ENCODE measurements at places on chromosomes 2 and 18. TPM values are rescaled to one million over a fixed set of nuclear protein-coding genes. Genes with fewer than 3 reads are reported as not detected.

Gene RESP18
- not detected for total RNA-seq

DNA sequence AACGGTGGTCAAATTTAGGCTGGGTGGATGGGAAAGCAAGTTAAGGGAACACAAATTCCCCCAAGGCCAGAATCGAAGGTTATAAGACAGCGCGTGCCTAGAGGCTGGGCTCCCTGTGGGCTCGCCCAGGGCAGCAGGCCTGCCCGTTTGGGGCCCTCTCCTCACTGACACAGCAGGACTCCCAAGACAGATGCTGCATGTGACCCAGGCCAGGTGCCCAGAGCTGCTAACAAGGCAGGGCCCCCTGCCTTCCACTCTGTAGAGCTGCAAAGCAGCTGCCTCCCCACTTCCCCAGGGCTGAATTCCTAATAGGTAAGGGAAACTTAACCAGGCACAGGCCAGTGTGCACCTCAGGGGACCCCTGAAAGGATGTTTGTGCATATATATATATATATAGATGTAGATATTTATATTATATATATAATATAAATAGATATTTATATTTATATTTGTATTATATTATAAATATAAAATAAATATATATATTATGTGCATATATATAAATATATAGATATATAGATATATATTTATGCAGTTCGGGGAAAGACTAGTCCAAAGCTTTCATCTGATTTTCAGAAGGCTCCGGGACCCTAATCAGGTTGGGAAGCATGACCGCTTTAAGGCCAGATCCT lies 43.7 kb downstream of the TMEM37 start:
- no peak for DNase-seq

DNA sequence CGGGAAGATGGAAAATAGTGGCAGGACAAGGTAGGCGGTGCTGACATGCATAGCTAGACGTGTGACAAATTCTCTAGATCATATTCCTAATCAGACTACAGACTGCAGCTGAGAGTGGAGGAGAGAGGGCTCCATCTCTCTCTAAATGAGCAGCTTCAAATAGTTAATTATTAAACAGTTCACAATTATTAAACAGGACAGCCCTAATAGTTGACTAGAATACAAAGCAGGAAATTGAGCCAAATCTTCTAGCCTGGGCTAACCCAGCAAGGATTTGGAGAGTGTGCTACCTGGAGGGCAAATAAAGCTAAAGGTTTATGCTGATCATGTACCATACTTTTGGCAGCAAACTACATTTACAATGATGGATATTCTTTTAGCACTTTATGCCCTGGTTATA lies 54.4 kb upstream of the CWC22 start:
- no peak for DNase-seq

- no peak for DNase-seq
Observed at GRCh38 chr18:25080211-25080610, 271.8 kb downstream of the ZNF521 start.

Gene AQP12A
- total RNA-seq, result not detected

Gene IL1RN
- total RNA-seq, result 0.10 TPM

Gene KRTCAP3
- 0.50 TPM for total RNA-seq

DNA sequence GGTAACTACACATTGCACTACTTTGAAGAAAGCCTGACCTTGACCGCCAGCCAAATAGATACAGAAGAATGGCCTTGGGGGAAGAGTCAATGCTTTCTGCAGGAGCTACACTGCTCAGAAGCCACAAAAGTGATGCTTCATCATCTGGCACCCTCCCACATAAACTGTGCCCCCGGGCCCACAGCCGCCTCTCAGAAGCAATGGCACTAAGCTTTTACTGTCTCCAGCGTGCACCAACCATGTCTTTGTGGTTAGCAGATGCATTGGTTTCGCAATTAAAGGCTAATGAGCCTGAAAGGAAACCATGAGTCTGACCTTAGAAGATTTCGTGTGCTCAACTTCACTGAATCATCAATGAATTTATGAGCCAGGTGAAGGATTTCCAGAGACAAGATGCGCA lies 209.4 kb upstream of the TRIB2 start:
- DNase-seq, result peak; percentile 93

GRCh38 chr2:28357948-28358667 lies 34.5 kb upstream of the FOSL2 start:
- no peak for DNase-seq

Gene KCNIP3
- 1.6 TPM for total RNA-seq

- DNase-seq, result no peak
Observed at GRCh38 chr18:46624127-46624526, 32.9 kb downstream of the LOXHD1 start.

Gene TNFRSF11A
- total RNA-seq, result 9.8 TPM

DNA sequence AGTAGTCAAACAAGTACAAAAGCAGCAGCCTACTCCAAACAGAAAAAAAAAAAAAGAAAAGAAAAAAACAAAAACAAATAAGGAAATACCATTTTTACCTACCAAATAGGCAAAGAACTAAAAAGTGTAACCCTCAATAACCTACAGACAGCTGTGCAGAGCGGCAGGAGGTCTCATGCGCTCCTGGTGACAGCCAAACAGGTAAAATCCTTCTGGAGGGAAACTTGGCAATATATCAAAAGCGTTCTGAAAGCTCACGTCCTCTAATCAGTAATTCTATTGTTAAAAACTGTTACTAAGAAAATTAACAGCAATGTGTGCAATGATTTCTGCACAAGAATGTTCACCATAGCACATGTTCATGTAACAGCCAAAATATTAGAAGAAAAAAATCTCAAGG lies 105.6 kb downstream of the AFF3 start:
- no peak for DNase-seq

Gene CENPA
- total RNA-seq, result 42.8 TPM

DNA sequence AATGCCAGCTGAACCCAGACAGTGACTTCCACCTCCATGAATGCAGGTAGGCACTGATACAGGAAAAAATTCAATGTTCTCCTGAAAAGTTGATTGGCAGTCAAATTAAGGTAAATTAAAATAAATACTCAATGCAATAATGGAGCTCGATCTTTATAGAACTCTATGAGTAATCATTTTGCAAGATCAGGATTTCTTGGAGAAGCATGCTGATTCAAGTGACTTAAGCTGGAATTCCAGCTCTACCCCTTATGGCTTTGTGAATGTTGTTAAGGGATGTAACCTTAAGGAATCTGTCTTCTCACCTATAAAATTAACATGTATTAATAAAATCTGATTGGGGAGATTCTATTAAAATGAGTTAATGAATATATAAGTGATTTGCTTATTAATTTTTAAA lies 145.1 kb downstream of the QPCT start:
- DNase-seq, result no peak

Gene PTH2R
- total RNA-seq, result not detected

DNA sequence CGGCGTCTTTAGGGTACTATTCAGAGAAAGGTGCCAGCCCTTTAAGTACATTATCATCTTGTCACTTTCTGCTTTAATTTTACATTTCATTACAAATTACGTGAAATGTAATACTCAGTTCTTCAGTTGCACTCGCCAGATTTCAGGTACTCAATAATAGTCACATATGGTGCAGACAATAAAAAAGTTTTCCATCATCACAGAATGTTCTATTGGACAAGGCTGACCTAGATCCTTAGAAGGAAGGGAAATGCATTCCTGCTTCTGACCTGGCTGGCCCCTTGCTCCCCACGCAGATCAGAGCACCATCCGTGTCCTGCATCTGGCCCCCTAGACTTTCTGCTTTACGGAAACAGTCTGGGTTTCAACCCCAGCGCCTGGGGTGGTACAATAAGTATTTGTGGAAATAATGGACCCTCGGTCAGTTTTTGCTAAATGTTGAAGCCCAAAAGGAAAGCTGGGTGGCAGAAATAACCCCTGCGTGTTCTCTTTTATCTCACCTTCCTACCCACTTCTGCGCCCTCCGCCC lies 681 bp upstream of the C2orf72 start:
- DNase-seq, result no peak

- no peak for DNase-seq
Observed at GRCh38 chr2:171921970-171922229, 361 bp upstream of the HAT1 start.

- DNase-seq, result no peak
Observed at GRCh38 chr2:77087987-77088414, 434.2 kb downstream of the LRRTM4 start.

Gene SCN2A
- 4.4 TPM for total RNA-seq

GRCh38 chr2:136217996-136218395 lies 100.0 kb upstream of the CXCR4 start:
- no peak for DNase-seq

Gene ELOA2
- total RNA-seq, result not detected

DNA sequence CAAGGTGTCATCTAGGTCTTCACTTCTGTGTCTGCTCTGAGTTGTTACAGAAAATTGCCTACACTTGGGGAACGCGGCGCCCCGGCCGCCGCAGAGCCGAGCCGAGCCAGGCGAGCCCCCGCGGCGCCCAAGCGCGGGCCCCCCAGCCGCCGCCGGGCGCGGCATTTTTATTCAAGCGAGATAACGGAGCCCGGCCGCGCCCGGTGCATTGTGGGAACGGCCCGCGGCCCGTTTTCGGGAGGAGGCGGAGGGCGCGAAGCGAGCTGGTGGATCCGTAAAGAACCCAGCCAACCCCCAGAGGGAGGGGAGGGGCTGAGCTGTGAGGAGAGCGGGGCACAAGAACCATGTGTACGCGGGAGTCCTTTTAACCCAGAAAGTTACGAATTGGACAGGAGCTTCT lies 191.8 kb downstream of the FTCDNL1 start:
- no peak for DNase-seq

- no peak for DNase-seq
Observed at GRCh38 chr2:23722255-23722654, 204.7 kb downstream of the ATAD2B start.

DNA sequence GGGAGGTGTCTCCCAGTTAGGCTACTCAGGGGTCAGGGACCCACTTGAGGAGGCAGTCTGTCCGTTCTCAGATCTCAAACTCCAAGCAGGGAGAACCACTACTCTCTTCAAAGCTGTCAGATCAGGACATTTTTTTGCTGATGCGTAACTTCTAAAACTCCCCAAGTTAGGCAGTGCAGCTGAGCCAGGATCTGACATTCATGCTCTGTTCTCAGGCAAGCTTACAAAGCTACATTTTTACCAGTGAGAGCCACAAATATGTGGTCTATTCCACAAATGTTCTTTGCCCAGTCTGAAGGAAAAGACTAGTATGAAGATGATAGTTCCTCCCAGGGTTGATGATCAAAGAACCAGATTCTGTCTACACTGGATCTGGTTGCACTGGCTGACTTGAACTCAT lies 184.1 kb downstream of the MTCL1 start:
- DNase-seq, result no peak

DNA sequence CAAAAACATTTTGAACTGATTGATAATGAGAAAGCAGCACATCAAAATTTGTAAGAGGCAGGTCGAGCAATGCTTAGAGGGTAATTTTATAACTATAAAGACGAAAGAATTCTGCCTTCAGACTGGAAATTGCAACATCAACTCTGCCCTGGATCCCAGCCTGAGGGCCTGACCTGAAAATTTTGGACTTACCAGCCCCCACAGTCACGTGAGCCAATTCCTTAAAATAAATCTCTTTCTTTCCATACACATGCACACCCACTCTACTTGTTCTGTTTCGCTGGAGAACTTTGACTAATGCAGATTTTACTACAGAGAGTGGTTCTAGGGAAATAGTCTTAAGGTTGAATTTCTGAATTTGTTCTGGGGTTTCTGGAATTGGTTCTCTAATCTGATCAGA lies 14.6 kb upstream of the ACOXL start:
- no peak for DNase-seq

Gene EFEMP1
- 336 TPM for total RNA-seq

- DNase-seq, result peak; percentile 77
Observed at GRCh38 chr2:85728883-85729824, 24.6 kb upstream of the ATOH8 start.

DNA sequence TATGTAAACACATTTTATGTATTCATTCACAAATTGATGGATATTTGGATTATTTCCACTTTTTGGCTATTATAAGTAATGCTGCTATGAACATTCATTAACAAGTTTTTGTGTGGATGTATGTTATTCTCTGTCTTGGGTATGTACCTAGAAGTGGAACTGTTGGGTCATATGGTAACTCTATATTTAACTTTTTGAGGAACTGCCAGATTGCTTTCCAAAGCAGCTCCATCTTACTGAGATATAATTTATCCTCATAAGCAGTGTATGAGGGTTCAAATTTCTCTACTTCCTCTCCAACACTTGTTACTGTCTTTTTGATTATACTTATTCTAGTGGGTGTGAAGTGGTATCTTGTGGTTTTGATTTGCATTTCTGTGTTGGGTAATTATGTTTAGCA lies 7.1 kb upstream of the EML6 start:
- no peak for DNase-seq

Gene HEATR5B
- 9.0 TPM for total RNA-seq

DNA sequence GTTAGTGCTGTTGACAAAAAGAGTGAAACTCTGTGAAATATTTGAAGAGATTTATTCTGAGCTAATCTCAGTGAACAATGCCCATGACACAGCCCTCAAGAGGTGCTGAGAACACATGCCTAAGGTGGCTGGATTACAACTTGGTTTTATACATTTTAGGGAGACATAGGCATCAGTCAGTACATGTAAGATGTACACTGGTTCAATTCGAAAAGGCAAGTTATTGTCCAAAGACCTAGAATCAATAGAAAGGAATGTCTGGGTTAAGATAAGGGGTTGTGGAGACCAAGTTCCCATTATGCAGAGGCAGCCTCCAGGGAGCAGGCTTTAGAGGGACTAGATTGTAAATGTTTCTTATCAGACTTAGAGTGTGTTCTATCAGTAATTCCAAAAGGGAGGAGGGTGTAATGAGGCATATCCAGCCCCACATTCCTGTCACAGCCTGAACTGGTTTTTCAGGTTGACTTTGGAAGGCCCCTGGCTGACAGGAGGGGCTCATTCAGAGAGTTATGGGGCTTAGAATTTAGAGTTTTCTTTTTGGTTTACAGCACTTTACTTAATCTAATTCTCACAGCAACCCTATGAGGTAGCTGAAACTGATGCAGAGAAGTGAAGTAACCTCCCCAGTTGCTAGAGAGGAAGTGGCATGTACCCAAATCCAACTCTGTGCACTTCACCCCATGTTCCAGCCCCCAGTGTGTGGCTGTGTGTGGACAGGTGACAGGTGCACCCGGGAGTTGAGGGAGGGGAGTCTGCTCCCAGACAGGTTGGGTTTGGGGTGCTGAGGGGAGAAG lies 28.3 kb upstream of the ASAP2 start:
- peak; percentile 20 for DNase-seq

DNA sequence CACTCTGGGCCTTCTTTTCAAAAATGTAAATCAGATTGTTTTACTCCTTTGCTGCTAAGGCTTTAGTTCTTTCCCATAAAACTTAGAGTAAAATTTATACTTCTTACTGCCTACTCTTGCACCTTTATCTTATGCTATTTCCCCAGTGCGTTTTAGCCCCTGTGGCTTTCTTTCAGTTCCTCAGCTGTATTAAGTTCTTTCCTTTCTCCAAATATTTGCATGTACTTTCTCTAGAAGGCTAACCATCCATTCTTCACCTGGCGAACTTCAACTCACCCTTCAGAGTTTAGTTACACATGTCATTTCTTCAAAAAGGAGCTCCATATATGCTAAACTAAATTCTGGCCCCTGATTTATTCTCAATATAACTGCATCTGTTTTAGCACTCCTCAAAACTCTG lies 160.7 kb downstream of the FSHR start:
- DNase-seq, result no peak
